ENCODE measurements at places on chromosomes 3 and 15.
A peak's percentile ranks its signal among the peaks of the same experiment; 100 is the strongest.

- peaks cover 39% of the 10 kb centered on the region for H3K4me1 ChIP-seq
- H3K27ac ChIP-seq = peak overlapping the region; percentile 69
- no peak overlapping the region for H3K4me3 ChIP-seq
- H3K36me3 ChIP-seq = peaks cover 12% of the 10 kb centered on the region
Observed at GRCh38 chr15:90213122-90213817, 12.1 kb downstream of the SEMA4B start.

GRCh38 chr3:62193586-62194345 is 179.6 kb downstream of the FEZF2 start:
- H3K4me1 ChIP-seq = no peaks in the 10 kb centered on the region
- H3K27ac ChIP-seq = no peak overlapping the region
- no peaks in the 10 kb centered on the region for H3K27me3 ChIP-seq
- no peak for DNase-seq

DNA sequence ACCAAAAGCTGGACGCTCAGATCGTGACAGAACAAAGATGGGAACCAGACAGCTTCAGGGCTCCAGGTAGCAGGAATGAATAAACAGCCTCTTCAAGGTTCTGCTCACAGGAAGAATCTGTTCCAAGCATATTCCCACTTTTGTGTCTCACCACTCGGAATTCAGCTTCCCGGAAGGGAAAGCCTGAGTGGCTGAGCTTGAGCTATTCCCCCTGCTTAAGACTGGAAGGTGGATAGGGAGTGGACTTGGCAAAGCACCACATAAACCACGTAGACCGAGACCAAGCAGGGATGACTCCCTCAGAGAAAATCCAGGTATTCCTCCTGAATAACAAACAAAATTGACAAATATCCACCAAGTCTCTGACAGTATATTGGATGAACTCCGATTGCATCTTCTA is 180.2 kb upstream of the NR2F2 start:
- no peak for DNase-seq
- no peak overlapping the region for H3K4me3 ChIP-seq
- no peaks in the 10 kb centered on the region for H3K36me3 ChIP-seq
- no peaks in the 10 kb centered on the region for H3K4me1 ChIP-seq
- H3K27me3 ChIP-seq = no peaks in the 10 kb centered on the region
- H3K27ac ChIP-seq = no peak overlapping the region

- DNase-seq = peak; percentile 49
- no peaks in the 10 kb centered on the region for H3K36me3 ChIP-seq
- H3K4me1 ChIP-seq = no peaks in the 10 kb centered on the region
- H3K27ac ChIP-seq = no peak overlapping the region
Observed at GRCh38 chr15:28933710-28934445, 48.1 kb downstream of the APBA2 start.

GRCh38 chr15:58016581-58017175 is 48.8 kb downstream of the ALDH1A2 start:
- no peaks in the 10 kb centered on the region for H3K36me3 ChIP-seq
- no peaks in the 10 kb centered on the region for H3K27me3 ChIP-seq
- H3K4me1 ChIP-seq = no peaks in the 10 kb centered on the region
- no peak overlapping the region for H3K4me3 ChIP-seq
- H3K27ac ChIP-seq = no peak overlapping the region
- DNase-seq = no peak

DNA sequence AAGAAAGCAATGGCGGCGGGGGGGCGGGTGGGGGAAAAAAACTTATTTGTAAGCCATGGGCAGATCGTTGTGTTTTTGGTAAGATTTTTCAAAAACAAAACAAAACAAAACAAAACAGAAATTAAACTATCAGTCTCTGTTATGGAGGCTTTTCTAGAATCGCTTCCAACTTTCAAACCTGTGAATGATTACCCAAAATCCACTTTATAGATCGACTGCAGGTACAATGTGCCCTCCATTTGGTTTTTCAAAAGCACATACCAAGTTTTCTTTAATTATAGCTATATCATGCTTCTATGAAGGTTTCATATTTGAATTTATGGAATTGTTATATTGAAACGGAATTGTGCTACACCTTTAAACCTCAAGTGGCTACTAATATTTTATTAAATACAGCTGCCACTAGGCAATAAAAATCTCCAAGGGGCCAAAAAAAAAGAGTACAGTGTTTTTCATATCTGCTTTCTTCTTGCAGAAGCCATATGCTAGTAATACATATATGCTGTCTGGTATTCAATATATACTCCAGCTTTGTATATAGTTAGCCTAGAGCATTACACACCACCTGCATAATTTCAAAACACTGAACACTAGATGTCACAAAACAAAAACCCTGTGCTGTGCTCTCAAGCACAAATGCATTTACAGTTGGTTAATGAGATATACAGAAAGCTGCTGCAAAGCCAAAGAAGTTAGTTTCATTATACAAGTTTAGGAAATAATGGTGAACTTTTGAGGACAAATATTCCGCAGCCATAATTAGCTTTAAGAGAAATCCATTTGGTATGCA is 683.8 kb upstream of the NR2F2 start:
- no peaks in the 10 kb centered on the region for H3K36me3 ChIP-seq
- H3K4me1 ChIP-seq = no peaks in the 10 kb centered on the region
- no peaks in the 10 kb centered on the region for H3K27me3 ChIP-seq
- no peak overlapping the region for H3K4me3 ChIP-seq
- no peak for DNase-seq

DNA sequence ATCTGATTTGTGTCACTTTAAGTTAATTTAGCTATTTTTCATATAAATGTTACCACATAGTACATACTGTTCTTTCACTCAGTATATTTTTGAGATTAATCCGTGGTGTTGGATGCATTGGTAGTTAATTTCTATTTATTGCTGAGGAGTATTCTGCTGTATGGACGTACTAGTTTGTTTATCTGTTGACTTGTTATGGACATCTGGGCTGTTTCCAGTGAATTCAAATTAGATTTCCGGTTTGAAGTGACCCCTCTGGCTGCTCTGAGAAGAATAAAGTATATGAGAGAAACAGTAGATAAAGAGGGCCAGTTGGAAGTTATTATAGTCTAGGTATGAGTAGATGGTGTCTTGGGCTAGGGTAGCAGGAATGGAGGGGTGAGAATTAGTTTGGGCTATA is 15.6 kb downstream of the KAT2B start:
- no peaks in the 10 kb centered on the region for H3K27me3 ChIP-seq
- DNase-seq = no peak
- H3K36me3 ChIP-seq = no peaks in the 10 kb centered on the region
- H3K4me3 ChIP-seq = no peak overlapping the region
- H3K4me1 ChIP-seq = peaks cover 14% of the 10 kb centered on the region

DNA sequence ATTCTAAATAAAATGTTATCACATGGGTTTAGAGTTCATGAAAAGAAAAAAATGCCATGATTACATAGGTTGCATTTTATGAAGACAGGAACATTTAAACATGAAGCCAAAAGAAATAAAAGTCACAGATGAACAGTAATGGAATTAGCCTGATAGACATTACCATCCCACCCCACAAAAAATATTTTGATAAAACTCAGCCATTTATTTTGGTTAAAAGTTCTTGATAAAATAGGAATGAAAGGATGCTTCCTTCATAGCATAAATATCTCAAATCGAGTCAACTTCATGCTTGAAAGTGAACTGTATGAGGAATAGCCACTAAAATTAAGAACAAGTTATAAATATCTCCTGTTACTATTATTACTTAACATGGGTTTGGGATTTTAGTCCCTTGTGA is 101.9 kb upstream of the TMC3 start:
- H3K4me1 ChIP-seq = no peaks in the 10 kb centered on the region
- H3K4me3 ChIP-seq = no peak overlapping the region
- no peak for DNase-seq

- no peaks in the 10 kb centered on the region for H3K27me3 ChIP-seq
- no peaks in the 10 kb centered on the region for H3K4me1 ChIP-seq
- H3K36me3 ChIP-seq = no peaks in the 10 kb centered on the region
- no peak overlapping the region for H3K4me3 ChIP-seq
- no peak overlapping the region for H3K27ac ChIP-seq
Observed at GRCh38 chr3:101484805-101485620, 28.0 kb downstream of the SENP7 start.

GRCh38 chr3:181567311-181568075 is 144.2 kb upstream of the SOX2 start:
- H3K27me3 ChIP-seq = no peaks in the 10 kb centered on the region

- H3K4me1 ChIP-seq = peaks cover 44% of the 10 kb centered on the region
- H3K27me3 ChIP-seq = no peaks in the 10 kb centered on the region
- peak; percentile 74 for DNase-seq
- H3K4me3 ChIP-seq = no peak overlapping the region
- peak overlapping the region; percentile 74 for H3K27ac ChIP-seq
Observed at GRCh38 chr3:172129850-172130716, 90.7 kb downstream of the FNDC3B start.

DNA sequence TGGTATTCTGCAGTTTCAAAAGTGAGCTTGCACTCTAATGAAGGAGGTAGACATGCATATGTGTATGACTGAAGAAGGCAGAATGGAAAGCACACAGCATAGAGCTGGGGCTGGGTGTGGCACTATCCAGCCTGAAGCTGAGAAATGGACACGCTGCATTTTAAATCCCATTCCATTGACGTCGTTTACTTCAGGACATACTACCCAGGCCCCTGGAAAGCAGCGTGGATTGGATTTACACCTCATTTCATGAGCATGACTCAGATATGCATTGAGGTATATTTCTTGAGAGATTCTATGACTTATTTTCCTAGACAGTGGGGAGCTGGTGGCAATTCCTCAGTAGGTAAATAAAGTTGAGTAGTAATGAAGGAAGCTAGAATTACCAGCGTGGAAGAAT is 101.4 kb downstream of the ABI3BP start:
- H3K27me3 ChIP-seq = no peaks in the 10 kb centered on the region
- H3K4me3 ChIP-seq = no peak overlapping the region
- H3K27ac ChIP-seq = no peak overlapping the region
- H3K4me1 ChIP-seq = no peaks in the 10 kb centered on the region
- no peaks in the 10 kb centered on the region for H3K36me3 ChIP-seq
- DNase-seq = no peak

- no peaks in the 10 kb centered on the region for H3K27me3 ChIP-seq
- no peak for DNase-seq
- peaks cover 7% of the 10 kb centered on the region for H3K4me1 ChIP-seq
- H3K27ac ChIP-seq = no peak overlapping the region
Observed at GRCh38 chr15:41885321-41885720, 8.5 kb downstream of the SPTBN5 start.

DNA sequence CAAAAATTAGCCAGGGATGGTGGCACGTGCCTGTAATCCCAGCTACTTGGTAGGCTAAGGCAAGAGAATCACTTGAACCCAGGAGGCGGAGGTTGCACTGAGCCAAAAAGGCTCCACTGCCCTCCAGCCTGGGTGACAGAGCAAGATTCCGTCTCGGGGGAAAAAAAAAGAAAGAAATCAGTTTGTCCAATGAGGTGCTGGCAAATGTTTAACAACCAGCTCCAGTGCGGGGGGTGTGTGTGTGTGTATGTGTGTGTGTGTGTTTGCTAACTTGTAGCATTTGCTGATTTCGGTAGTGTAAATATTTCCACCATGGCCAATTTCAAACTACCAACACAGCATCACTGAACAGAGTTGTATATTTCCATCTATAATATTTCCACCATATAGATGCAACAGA is 23.8 kb upstream of the IDH2 start:
- H3K27me3 ChIP-seq = no peaks in the 10 kb centered on the region
- H3K27ac ChIP-seq = peak overlapping the region; percentile 15
- peak; percentile 60 for DNase-seq

- H3K27ac ChIP-seq = peak overlapping the region; percentile 70
- no peaks in the 10 kb centered on the region for H3K27me3 ChIP-seq
- H3K4me3 ChIP-seq = peak overlapping the region; percentile 90
- peak; percentile 59 for DNase-seq
- H3K4me1 ChIP-seq = peaks cover 10% of the 10 kb centered on the region
Observed at GRCh38 chr3:172709774-172710663, 848 bp downstream of the NCEH1 start.

GRCh38 chr3:164470471-164470870 is 607.8 kb downstream of the SI start:
- H3K4me1 ChIP-seq = no peaks in the 10 kb centered on the region
- DNase-seq = no peak
- H3K27ac ChIP-seq = no peak overlapping the region
- no peaks in the 10 kb centered on the region for H3K36me3 ChIP-seq
- no peaks in the 10 kb centered on the region for H3K27me3 ChIP-seq

DNA sequence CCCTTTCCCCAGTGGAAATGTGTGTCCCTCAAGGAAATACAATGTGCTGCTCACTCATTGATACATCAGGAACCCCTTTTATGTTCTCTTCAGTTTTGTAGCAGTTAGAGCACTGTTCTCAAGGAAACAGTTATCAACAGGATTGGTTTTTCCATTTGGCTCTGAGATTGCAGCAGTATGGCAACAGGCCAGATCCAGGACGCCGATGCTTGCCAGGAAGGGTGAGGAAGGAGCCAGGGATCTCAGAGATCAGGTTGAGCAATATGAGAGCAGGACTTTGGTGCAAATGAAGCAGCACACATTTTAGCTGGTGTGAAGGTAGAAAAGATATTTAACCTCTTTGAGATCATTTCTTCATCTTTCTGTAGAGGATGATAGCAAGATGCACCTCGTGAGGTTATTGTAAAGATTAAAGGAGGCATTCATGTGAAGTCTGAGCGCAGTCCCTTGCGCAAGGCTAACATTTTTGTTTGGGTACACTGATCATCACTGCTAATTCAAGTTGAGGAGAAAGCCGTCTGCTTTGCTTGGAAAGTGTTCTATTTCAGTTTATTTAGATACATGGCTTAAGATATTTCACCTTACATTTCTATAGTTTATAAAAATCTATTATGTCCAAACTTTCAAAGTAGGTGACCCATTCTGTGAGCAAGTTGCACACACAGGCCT is 68.5 kb downstream of the KCNH8 start:
- H3K36me3 ChIP-seq = no peaks in the 10 kb centered on the region
- no peaks in the 10 kb centered on the region for H3K27me3 ChIP-seq
- no peaks in the 10 kb centered on the region for H3K4me1 ChIP-seq
- no peak overlapping the region for H3K27ac ChIP-seq

DNA sequence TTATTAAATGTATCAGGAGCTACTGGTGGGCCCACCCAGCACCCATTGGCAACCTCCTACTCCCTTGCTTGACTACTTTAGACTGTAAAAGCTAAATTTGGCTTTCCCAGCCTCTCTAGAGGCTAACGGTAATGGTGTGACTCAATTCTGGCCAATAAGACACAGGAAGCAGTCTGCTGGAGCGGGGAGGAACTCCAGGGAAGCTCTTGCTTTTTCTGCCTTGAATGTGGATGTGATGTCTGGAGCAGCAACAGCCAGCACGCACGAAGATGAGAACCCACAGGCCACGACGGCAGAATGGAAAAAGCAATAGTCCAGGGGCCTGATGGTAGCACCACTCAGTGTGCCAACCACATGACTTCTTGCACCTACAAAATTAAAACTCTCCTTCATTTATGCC is 39.9 kb downstream of the RAB6B start:
- no peaks in the 10 kb centered on the region for H3K4me1 ChIP-seq
- DNase-seq = no peak
- no peak overlapping the region for H3K27ac ChIP-seq
- H3K27me3 ChIP-seq = no peaks in the 10 kb centered on the region
- H3K36me3 ChIP-seq = no peaks in the 10 kb centered on the region
